ENCODE measurements at places on chromosomes 4 and X. TPM values are rescaled to one million over a fixed set of nuclear protein-coding genes. Genes with fewer than 3 reads are reported as not detected.

GRCh38 chr4:88738180-88738579 is 40.6 kb upstream of the NAP1L5 start:
- no peak for DNase-seq

Gene KIAA1210
- total RNA-seq = 0.04 TPM

DNA sequence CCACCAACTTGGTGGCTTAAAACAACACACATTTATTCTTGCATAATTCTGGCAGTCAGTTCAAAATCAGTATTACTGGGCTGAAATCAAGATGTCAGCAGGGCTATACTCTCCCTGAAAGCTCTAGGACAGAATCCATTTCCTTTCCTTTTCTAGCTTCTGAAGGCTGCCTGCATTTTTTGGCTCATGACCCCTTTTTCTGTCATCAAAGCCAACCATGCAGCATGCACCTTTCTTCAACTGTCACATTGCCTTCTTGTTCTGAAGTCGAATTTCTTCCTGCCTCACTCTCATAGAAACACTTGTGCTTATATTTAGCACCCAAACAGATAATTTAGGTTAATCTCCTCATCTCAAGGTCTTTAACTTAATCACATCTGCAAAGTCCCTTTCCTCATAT is 79.8 kb upstream of the PPP1R2C start:
- DNase-seq = no peak

Gene ATP1B4
- 0.90 TPM for total RNA-seq

Gene SYTL4
- total RNA-seq = 3.2 TPM

Gene ASB12
- 0.85 TPM for total RNA-seq

Gene HTR2C
- 0.12 TPM for total RNA-seq

- DNase-seq = no peak
These were observed 66.1 kb upstream of the VEGFC start for GRCh38 chr4:176858839-176859238.

DNA sequence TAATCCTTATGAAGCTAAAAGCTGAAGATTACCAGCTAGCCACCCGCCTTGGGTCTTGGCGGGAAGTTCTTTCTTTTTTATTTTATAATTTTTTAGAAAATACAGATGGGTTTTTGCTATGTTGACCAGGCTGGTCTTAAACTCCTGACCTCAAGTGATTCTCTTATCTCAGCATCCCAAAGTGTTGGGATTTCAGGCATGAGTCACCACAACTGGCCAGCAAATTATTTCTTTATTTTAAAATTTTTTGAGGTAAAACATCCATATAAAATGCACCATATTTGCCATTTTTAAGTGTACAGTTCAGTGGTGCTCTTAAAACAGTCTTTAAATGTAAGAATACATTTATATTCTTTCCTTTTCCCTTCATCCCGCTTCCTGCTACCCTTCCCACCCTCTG is 40.6 kb upstream of the ANTXR2 start:
- DNase-seq = no peak

Gene SNCA
- 8.5 TPM for total RNA-seq

DNA sequence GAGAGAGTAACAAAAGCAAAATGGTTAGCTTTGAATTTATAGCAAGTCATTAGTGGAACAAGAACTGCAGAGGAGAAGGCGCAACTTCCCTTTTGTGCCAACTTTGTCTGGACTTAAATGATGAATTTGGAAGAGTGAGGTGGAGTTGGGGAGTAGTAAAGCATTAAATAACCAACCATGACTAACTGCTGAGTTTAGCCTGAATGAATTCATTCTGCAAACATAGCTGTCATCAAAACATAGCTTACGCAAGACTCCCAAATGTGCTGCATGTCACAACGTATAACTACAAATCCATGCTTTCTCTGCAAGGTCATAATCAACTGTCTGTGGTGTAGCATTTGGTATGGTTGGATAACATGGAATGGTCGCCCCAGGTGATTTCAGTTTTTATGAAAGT is 75.9 kb upstream of the RPL34 start:
- no peak for DNase-seq

Gene KCNE5
- total RNA-seq = 0.63 TPM

DNA sequence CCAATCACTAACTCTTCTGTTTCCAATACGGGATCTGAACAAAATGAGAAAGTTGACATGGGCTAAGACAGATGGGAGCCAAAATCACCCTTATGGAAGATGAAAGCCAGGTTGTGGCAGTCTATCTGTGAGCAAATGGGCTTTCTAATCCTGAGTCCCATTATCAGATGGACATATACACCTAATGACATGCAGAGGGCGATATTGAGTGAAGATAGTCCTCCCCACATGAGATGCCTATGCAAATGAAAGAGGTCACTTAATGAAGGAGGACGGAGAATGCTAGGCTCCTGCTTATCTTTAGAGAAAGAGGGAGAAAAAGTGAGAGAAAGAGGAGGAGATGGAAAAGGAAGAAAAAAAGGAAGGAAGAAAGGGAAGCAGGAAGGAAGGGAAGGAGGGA is 547.5 kb downstream of the NLGN4X start:
- DNase-seq = no peak

Gene MAGEA2B
- total RNA-seq = not detected

GRCh38 chrX:133881007-133881406 is 104.4 kb downstream of the GPC3 start:
- DNase-seq = no peak

Gene CSAG2
- total RNA-seq = not detected

DNA sequence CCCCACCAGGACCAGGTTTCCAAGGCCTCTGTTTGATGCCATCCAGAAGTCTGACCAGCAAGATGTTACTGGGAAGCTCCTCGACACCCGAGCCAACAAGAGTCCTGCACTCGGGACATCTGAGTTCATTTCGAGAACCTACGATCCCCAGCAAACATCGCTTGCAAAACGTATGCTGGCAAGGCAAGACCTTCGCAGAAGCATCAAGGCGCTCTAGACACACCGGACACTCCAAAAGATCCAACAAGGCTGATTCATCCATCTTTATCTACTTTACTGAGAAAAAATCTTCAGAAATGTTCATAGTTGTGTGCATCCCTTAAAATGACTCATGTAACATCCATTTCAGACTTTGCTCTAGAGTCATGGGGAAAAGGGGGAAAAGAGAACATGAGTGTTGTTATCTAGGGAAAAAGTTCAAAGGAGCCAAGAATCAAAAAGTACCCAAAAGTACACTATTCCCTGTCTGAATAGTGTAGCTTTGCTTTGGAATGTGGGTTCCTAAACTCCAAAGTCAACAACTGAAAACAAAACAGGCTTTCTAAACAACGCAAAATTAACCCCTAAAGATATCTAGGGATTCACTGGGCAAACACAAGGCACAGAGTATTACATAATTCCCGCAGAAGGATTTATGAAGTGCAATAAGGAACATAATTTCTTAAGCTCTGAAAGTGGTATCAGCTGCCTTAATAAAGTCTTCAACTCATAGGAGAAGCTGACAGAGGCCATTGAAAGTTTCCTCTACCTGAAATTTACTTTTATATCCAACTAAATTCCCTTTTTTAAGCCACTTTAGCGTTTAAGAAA is 1.6 kb downstream of the SH3RF1 start:
- DNase-seq = no peak

Gene MAGEB17
- total RNA-seq = not detected

DNA sequence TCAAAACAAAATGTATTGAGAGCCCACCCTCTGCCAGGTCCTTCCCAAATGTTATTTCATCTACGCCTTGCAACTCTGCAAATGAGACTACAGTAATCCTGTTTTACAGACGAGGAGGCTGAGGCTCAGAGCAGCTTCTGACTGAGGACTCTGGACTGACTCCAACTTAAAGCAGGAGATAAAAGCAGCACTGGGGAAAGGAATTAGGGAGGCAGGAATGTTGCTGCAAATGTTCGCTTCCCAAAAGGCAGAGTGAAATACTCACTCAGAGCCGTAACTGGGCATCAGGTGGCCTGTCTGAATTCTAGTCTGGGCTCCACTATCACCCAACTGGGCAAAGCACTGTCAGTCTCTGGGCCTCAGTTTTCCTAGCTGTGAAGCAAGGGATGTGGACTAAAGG is 94.7 kb upstream of the SRD5A3 start:
- DNase-seq = no peak

GRCh38 chrX:150929058-150929457 is 30.6 kb upstream of the CD99L2 start:
- no peak for DNase-seq

DNA sequence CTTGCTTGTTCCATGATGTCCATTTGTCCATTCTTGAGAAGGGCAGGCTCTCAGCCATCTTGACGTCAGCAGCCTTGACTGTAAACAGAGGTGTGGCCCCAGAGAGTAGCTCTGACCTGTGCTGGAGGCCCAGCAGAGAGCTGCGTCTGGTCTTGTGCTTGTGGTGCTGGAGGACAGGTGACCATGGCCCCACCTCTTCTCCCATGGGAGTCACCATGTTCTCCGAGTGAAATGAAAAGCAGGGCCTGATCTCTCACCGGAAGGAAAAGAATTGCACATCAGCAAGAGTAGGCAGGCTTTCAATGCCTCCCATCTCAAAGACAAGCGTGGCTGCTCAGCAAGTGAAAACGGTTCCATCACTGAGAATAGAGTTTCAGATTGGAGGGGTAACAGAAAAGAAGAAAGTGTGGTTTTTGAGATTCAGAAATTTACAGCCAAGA is 11.5 kb downstream of the PARM1 start:
- no peak for DNase-seq

GRCh38 chrX:136215559-136215958 is 35.6 kb downstream of the MAP7D3 start:
- DNase-seq = no peak

Gene ADH6
- 3.6 TPM for total RNA-seq

DNA sequence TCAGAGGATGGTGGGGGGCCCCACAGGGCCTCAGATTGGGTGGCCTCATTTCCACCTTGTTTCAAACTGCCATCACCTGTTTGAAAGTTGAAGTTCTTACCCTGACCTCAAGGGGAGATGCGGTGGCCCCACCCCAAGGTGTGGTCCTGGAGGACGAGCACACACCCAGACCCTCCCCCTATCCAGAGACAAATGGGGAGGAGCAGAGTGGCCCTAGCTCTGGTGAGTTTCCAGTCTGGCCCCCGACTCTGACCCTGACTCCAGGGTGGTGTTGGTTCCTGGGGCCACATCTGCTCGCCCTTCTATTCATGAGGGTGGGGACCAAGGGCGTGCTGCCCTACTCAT is 36.3 kb upstream of the ADRA2C start:
- DNase-seq = no peak

DNA sequence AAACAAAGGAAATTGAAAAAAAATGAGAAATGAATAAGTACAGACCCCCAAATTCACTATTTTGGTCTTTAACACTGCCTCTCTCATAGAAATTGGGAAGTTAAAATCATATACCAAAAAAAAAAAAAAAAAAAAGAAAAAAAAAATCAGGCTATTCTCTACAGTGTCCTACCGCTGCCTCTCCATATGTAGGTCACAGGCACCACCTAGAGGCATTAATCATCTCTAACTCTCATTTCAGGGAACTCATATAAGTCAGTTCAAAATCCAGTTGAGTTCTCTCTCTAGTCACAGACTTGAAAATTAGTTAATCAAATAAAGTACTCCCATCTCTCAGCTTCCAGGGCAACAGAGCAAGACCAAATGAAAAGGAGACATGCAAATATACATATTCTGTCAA is 47.9 kb downstream of the COX18 start:
- DNase-seq = no peak

- DNase-seq = no peak
These were observed 335.8 kb upstream of the F9 start for GRCh38 chrX:139194571-139195280.

DNA sequence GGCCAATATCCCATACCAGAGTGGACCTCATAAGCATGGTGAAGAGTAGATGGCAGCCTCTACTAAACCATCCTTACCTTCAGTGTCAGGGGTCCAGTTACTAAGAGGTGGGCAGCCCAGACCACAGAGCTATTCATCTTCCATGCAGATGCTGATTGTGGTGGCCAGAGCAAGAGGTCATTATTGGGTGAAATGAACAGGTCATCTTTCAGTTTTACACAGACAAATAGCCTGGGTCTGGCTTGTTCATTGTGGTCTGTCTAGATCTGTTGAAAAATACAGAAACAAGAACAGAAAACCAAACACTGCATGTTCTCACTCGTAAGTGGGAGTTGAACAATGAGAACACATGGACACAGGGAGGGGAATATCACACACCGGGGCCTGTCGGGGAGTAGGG is 71.3 kb downstream of the PAK3 start:
- DNase-seq = no peak

Gene IL9R
- total RNA-seq = not detected

GRCh38 chrX:15906041-15906943 is 51.7 kb upstream of the AP1S2 start:
- DNase-seq = no peak

DNA sequence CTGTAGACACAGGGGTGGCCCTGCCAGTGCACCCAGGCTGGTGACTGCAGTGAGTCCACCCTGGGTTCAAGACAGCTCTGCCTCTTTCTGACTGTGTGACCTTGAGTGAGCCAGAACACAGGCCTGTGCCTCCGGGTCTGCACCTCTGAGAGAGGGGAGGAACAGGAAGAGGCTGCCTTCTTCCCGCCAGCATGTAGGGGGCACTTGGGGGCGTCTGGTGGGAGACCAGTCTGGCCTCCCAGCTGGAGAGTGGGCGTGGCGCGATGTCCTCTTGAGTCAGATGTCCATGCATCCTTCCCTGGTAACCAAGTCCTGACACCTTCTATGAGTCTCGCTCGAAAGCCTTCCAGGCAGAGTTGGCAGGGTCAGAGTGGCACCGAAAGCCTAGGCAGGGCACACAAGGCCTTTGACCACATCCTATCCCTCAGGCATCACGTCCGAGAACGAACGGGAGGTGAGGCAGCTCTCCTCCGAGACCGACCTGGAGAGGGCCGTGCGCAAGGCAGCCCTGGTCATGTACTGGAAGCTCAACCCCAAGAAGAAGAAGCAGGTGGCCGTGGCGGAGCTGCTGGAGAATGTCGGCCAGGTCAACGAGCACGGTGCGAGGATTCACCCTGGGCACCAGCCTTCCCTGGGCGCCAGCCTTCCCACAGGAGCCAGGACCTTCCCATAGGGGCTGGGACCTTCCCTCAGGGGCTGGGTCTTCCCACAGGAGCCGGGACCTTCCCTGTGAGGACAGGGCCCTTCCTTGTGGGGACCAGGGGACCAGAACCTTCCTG is 21.3 kb downstream of the WFS1 start:
- no peak for DNase-seq

GRCh38 chr4:62275470-62275869 is 1075.3 kb downstream of the ADGRL3 start:
- no peak for DNase-seq

DNA sequence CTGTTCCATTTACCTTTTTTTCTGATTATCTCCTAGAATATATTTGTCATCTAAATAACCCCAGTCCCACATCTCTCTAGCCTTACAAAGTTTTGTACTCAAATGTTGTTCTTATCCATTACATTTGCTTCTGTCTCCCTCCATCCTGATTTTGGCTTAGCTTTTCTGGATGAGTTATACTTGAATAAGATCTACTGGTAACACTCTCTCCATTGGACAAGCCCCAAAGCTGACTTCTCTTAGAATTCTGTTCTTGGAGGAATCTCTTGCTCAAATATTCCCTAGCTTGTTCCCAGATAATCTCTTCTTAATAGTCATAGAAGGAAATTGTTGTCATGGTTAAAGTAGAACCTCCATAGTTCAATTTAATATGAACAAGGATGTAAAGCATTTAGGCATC is 115.5 kb upstream of the HS3ST1 start:
- no peak for DNase-seq

Gene FSTL5
- total RNA-seq = not detected

Gene NXF2B
- not detected for total RNA-seq
